ENCODE measurements at places on chromosomes 5 and 9.

DNA sequence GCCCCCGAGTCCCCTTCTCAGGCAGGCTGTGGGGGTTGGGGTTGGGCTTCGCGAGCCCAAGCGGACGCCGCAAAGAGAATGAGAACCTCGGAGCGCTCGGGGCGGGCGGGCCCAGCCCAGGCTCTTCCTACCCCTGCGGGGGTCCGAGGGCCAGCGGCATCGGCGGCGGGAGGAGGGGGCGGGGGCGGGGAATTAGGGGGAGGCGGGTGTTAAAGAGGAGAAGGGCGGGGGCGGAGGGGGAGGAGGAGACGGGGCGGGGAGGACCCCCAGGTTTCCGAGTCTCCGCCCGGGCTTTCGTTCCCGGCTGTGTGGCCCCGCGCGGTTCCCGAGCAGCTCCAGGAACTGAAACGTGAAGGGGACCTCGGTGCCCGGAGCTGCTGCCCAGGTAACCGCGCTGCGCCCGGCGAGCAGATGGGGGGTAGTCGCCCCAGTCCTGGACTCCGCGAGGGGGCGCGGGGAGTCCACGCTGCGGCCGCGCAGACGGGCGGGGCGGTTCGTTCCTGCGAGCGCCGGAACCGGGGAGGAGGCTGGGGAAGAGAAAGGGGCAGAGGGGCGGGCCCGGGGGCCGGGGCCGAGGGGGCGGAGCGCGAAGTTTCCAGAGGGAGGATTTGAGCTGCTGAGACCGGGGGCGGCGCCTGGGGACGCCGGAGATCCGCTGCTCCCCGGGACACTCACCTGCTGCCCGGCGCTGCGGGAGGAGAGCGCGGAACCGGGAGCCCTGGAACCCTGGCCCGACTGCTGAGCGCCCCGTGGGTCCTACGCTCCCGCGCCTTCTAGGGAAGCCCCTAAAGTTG lies 38.4 kb upstream of the PLEKHG4B start:
- DNase-seq, result no peak

- no peak for DNase-seq
These were observed 72.8 kb upstream of the CPLX2 start for GRCh38 chr5:175798626-175799025.

- no peak for DNase-seq
These were observed 270.2 kb downstream of the NTRK2 start for GRCh38 chr9:84939774-84940173.

- DNase-seq, result no peak
These were observed 18.6 kb downstream of the SLC6A7 start for GRCh38 chr5:150208187-150209098.

DNA sequence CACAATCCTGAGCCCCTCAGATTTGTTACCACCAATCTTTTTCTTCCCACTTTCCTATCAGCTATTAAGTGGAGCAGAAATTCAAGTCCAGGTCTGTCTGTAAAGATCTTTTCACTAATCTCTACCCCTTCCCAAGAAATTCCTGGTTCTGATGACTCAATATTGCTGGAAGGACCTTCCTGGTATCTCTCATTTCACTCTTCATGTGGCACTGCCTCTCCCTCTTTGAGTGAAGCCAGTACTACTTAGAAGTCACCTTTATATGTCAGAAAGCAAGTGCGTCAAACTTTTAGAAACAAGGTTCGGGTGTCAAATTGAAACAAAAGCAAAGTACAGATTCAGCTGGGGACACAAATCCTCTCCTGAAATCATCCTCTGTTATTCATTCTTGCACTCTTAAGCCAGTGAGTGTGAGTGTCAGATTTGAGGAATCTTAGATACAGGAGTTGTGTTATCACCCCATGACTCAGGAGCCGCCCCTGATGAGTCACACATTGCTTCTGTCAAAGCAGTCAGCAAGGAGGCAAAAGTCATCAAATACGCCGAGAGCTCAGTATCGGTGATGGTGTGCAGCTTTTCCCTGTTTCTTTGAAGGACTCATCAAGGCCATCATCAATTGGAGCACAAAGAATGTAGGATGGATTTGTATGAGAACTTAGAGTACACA lies 313.0 kb downstream of the CETN3 start:
- DNase-seq, result no peak

- DNase-seq, result no peak
These were observed 53.5 kb upstream of the OTULINL start for GRCh38 chr5:14528115-14528514.

DNA sequence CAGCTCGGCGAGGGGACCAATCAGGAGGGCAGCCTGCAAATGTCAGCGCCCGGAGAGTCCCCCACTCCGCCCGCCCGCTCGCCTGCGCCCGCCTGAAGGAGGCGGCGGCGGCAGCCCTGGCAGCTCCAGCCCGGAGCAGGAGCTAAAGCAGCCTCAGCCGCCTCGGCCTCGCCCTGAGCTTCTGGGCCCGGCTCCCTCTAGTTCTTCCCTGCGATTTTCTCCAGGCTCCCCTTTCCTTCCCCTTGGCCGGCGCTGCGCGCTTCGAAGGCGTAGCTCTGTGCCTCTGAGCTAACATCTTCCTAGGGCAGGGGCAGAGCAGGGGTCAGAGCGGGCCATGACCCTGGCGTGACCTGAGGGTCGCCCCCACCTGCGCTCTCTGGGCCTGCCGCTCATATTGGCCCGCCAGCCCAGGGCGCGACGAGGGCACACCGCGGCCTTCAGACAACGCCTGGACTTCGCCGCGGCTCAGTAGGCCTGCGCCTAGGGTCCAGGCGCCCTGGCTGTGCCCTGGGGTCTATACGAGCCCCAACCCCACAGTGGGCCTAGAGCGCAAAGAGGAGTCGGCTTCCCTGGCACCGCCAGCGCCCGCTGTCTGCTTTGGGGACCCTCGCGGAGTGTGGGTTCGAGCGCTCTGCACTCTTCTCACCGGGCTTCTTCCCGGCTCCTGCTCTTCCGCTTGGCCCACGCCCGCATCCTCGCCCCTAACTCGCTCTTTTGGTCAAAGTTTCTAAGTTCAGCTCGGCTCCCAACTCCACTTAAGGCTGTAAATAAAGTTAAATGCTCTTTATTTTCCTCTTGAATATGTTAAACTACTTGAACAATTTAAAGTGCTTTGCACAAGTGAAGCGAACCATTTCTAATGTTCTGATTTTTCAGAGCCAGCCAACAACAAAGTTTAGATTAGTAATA lies 504 bp upstream of the OTP start:
- DNase-seq, result no peak

GRCh38 chr9:130544364-130544763 lies 35.0 kb upstream of the FUBP3 start:
- no peak for DNase-seq

GRCh38 chr5:137997726-137998213 lies 35.1 kb downstream of the FAM13B start:
- no peak for DNase-seq

DNA sequence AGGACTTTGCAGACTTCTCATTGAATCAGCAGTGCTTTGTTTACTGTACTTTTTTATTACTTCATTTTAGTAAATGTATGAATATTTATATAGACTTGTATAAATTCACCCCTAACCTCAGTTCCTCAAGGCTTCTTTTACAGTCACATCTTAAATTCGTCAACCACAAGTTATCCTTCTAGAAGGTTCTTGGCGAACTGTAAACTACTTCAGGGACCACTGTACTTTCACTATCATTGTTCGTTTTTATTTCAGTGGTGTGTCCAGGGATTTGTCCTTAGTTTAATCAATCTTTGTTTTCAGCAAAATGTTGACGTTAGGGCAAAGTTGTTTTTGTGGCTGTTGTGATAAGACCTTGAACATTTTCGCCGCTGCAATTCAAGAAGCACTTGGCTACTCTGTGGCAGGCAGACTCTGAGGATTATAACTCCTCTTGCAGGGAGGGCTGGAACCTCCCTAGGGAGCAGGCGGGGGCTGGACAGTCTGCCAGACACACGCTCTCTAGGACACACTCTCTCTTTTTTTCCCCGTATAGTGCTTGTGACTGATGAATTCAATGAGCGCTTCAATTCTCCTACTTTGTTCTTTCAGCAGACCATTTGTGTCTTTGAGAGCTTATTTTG lies 252.8 kb downstream of the FBXL7 start:
- no peak for DNase-seq

- DNase-seq, result no peak
These were observed 2.7 kb upstream of the CLPTM1L start for GRCh38 chr5:1347571-1347970.

- DNase-seq, result no peak
These were observed 172.7 kb upstream of the MEF2C start for GRCh38 chr5:89055695-89056085.

- no peak for DNase-seq
These were observed 24.7 kb upstream of the TNFSF15 start for GRCh38 chr9:114830546-114830945.

DNA sequence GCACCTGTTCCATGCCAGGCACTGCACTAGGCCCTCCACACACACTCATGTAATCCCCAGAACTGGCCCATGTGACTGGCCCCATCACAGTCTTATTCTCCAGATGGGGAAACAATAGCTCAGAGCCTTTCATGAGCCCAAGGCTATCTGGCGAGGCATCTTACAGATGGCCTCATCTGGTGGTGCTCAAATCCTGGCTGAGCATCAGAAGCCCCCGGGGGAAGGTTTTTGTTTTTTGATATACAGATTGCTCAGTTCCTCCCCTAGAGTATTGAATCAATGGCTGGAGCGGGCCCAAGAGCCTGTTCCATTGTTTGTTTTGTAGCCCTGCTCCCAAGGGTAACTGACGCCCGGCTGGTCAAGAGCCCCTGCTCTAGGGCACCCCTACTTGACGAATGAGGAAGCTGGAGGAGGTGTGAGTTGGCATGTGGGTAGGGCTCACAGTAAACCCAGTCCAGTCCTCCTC lies 145.3 kb upstream of the RAPGEF1 start:
- DNase-seq, result no peak

DNA sequence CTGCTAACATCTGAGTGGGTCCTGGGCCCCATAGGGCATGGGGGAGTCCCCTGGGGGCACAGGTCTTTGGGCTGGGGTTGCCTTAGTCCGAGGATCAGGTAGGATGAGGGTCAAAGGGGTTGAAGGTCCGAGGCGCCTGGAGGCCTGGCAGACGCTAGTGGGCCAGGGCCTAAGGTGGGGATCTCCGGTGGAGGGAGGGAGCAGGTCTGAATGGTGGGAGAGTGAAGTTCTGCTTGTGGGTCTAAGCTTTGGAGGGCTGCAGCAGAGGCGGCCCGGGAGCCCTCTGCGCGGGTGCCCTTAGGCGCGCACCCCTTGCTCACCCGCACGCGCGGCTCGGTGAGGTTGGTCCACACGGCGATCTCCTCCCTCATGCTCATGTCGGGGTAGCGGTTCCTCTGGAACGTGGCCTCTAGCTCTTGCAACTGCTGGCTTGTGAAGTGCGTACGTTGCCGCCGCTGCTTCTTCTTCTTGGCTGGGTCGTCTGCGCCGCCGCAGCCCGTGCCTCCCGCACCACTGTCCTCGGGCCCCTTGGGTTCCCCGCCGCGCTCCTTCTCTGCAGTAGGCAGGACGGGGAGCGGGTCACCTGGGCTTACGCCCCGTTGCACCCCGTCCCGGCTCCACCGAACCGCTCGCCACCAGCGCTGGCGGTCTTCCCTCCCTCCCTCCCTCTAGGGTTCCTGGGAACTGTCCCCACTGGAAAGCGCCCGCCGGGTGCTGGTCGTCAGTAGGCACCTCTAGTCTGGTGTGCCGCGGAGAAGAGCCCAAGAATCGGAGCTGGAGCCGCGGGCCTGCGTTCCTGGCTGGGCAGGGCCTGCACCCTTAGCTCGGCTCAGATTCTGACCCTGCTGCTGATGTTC lies 2.8 kb downstream of the PITX1 start:
- no peak for DNase-seq

GRCh38 chr9:134942788-134943184 lies 25.1 kb upstream of the FCN1 start:
- no peak for DNase-seq

DNA sequence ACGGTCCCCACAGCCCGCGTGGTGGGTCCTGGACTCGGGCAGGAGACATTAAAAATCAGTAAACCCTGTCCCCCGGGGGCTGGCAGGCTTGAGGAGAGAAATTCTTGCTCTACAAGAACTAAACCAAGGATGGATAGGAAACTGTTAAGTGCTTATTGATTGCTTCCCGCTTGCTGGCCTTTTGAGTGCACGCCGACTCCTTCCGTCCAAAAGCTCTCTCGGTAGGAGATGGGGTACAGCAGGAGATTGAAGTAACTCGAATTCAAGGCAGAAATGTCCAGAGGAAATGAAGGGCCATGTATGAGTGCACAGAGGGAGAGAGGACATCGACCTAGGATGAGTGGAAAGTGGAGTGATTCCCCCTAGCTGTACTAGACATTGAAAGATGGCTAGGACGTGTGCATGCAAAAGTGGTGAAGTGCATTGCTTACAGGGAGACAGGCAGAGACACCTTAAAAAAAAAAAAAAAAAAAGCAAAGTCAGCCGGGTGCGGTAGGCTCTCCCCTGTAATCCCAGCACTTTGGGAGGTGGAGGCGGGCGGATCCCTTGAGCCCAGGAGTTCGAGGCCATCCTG lies 923 bp downstream of the RECK start:
- DNase-seq, result no peak

DNA sequence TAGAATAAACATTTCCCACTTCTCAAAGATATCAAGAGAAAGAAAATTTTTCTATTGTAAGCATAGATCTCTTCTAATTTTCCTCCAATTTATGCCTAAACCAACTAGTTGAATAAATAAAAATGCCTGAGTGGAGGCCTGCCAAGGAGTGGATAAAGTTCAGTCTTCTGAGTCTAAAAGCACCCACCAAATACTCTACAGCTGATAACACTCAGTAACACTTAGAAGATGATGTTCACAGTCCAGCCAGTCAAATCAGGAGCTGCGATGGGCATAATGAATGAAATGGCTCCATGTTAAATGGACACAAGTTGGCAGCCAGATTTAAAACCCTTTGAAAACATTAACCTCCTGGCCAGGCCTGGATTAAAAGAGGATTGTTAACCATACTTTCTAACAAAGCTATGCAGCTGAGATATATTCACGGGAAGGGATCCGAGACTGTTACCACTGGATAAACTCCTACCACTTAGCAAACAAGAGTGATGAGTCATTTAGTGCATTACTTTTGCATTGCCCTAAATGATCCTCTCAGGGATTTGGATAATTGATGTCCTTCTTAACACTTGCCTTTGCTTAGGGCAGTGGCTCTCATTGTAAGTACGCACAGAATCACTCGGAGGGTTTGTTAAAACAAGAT lies 63.7 kb upstream of the CCDC112 start:
- no peak for DNase-seq

DNA sequence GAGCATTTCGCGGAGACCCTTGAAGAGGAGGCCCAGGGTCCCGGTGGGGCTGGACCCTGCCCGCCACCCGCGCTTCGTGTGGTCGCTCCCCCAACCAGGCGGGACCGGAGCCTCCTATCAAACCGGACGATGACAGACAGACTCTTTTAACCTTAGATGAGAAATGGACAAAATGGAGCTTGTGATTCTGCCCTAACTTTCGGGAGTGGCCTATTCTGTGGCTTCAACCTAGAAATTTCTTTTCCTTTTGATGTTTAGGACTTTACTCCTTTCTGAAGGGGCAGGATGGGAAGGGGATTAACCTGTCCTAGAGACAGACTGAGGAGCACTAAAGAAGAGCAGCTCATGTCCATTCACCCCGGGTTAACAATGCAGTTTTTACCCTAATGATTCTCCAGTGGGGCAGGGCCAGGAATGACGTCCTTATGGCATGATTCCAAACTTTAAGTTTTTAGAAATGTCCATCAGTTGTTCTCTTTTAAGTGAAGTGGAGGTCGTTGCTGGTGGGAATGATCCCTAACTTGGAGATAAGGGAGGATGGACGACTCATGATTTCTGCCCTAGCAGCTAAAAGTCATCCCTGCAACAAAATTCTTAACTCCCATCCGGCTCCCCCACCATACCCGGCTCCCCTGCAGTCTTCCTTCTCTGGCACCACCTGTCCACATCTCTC lies 1.0 kb downstream of the NIPSNAP3A start:
- no peak for DNase-seq
